A549 (cell line): ENCODE measurements at places on chromosomes 1 and 21. TPM values are rescaled to one million over a fixed set of nuclear protein-coding genes. Genes with fewer than 3 reads are reported as not detected.

The RSPH1 gene
- polyA plus RNA-seq: 0.66 to 0.87 TPM (median 0.85 TPM) in 3 replicates

The THAP3 gene
- polyA plus RNA-seq: 10.8 to 12.5 TPM (median 12.0 TPM) in 3 replicates

The KCNA3 gene
- not detected in 3 replicates for polyA plus RNA-seq

The TSACC gene
- polyA plus RNA-seq: 2.6 to 3.2 TPM (median 3.0 TPM) in 3 replicates

- DNase-seq: no peak
These were observed 1.6 kb downstream of the GJC2 start for GRCh38 chr1:228151180-228151925.

- DNase-seq: no peak
These were observed 171.6 kb upstream of the EDN2 start for GRCh38 chr1:41656068-41656467.

GRCh38 chr1:24688621-24689195, 45.6 kb downstream of the SRRM1 start:
- DNase-seq: peak; percentile 67
